MV-4-11 (cell line): ENCODE measurements at places on chromosomes 11 and 22.

- DNase-seq: no peak
Measured at GRCh38 chr11:61913699-61914395, 3.5 kb downstream of the RAB3IL1 start.

- peak; percentile 95 for DNase-seq
Measured at GRCh38 chr11:61816736-61817455, at the start of gene FADS1. TSS of gene FADS1 (minus strand) at chr11:61817003. CDS start at chr11:61816929, 74 bp downstream.

DNA sequence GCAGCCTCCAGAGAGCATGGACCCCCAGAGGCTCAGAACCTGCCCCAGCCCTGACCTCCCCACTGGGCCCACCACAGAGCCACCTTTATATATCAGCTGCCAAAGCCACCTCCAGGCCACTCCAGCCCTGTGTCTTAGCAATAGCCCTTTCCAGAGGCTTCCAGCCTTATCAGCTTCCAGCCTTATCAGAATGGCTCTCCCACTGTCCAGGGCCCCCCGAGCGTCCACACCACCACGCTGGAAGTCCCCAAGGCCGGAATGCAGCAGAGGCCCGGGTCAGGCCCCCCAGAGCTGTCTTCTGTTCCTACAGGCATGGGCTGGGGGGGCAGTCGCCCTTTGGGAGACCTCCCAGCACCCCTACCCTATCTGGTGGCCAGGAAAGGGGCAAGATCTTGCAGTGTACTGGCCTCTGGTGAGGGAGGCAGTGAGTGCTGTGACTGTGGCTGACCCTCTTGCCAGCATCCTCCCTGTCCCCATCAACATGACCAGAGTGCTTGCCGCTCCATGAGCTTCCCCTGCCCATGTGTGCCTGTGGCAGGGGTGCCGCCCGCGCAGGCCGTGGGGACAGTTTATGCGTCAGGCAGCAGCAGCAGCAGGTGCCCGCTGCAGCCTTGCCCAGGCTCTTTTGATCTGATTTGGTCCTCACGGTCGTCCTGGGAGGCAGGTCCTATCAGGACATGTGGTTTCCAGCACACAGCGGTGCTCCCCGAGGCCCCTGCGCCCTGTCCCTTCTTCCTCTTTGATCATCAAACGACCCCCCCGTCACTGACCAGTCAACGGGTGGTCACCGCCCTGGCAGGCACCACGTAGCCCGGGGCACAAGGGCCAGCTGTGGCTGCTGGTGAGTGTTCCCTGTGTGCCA, 15.9 kb downstream of the OSBPL5 start:
- DNase-seq: no peak

DNA sequence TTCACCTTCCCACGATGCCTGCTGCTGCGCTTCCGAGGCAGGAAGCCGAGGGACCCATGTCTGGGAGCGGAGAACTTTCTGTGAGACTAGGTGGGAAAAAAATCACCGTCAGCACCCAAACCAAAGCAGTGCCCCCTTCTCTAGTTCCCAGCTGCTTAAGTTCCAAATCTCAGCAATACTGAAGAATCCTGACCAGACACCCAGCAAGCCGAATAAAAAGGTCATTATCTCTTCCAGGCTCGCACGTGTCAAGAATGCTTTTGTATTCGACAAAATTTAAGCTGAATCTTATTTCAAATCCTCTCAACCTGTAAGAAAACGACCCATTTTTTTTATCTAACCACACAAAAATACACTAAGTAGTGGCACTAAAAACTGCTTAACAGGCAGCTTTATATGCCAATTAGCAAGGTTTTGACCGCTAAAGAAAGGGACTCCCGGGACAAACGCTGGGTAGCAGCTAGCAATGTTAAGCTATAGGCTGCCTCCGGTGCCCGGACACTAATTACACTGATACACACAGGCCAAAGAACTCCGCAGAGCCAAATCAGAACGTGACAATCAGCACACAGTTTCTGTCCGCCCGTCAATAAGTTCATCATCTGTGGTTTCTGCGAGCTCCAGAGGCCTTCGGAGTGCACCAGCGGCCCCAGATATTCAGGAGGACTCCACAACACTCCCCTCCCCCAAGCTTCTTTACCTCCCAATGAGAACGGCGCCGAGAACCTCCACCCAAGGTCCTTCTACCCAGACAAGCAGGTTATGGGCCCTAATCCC, 728 bp downstream of the RPL3 start:
- DNase-seq: no peak

GRCh38 chr11:61460474-61460881, 30.6 kb downstream of the SDHAF2 start:
- DNase-seq: no peak

- peak; percentile 9 for DNase-seq
Measured at GRCh38 chr11:134131628-134132244, 62.9 kb downstream of the JAM3 start.

GRCh38 chr11:131121426-131122333, 205.4 kb upstream of the SNX19 start:
- DNase-seq: no peak

GRCh38 chr11:96196181-96196662, 146.8 kb downstream of the MAML2 start:
- DNase-seq: no peak

DNA sequence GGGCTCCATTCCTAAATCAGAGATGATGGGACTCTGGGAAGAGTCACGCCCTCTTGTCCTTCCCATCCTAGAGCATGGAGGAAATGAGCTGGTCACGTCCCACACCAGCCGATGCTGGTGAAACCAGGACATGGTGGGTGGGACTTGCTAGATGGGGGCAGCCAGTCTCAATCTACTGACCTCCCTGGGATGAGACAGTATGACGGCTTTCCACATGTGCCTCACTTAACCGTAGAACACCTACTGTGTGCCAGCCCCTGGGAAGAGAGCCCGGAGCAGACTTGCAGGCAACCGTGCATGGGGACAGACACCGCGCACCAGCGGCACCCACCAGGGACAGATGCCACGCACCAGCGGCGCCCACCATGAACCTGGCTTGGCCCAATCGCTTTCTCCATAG, 3.8 kb downstream of the OSBPL5 start:
- no peak for DNase-seq

- DNase-seq: no peak
Measured at GRCh38 chr11:111823629-111824028, 47.8 kb downstream of the ALG9 start.

GRCh38 chr22:33867971-33868370, 52.3 kb downstream of the LARGE1 start:
- DNase-seq: no peak

DNA sequence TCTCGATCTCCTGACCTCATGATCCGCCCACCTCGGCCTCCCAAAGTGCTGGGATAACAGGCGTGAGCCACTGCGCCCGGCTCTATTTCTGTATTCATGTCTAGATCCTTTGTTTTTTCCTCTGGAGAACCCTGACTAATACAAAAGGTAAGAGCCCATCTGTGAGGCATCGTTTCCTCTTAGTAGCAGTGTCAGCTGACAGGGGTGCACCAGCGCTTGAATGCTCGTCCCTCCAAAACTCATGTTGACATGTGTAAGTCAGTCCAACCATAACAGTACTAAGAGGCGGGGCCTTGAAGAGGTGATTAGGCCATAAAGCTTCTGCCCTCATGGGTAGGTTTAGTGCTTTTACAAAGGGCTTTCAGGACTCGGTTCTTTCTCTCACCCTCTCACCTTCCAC, 470.1 kb upstream of the B3GAT1 start:
- no peak for DNase-seq

GRCh38 chr22:32411402-32411801, 645 bp downstream of the RTCB start:
- no peak for DNase-seq

- peak; percentile 4 for DNase-seq
Measured at GRCh38 chr11:77198440-77198849, 70.4 kb downstream of the MYO7A start.

- no peak for DNase-seq
Measured at GRCh38 chr11:14425621-14426020, 66.6 kb upstream of the RRAS2 start.

GRCh38 chr11:86816251-86816726, 15.9 kb downstream of the PRSS23 start:
- DNase-seq: no peak

DNA sequence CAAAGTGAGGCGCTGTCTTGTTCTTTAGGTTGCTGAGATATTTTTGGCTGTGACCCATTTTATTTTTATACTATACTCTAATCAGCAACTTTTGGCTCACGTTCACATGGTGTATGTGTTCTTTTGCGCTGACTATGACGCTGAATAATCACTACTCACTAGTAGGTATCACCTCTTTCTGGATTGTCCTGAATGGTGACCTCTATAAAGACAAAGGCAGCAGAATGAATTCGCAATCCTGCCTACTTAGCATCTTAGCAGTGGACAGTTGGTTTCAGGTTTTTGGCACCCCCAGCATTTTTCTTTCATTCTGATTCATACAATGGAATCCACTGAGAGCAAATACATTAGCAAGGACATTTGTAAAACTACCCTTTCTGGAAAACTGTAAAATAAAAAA, 351.3 kb downstream of the JRKL start:
- no peak for DNase-seq

DNA sequence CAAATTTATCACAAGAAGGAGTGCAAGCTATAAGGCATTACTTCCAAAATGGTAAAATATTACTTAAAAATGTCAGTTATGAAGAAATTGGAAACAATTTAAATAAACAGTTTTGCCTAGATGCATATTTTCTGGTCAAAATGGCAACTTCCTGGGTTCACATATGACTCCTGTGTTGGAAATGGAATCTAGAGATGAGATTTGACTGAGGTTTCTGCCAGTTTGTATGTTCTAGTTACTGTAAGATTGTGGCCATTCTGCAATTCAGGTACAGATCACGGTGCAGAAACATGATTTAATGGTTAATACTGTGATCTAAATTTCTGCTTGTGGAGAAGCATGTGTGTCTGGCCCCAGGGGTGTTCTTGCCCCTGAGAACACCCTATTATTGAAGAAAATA, 3.4 kb upstream of the OR4C6 start:
- DNase-seq: no peak

GRCh38 chr22:39949964-39950737, 10.0 kb upstream of the TMA7B start:
- DNase-seq: no peak

DNA sequence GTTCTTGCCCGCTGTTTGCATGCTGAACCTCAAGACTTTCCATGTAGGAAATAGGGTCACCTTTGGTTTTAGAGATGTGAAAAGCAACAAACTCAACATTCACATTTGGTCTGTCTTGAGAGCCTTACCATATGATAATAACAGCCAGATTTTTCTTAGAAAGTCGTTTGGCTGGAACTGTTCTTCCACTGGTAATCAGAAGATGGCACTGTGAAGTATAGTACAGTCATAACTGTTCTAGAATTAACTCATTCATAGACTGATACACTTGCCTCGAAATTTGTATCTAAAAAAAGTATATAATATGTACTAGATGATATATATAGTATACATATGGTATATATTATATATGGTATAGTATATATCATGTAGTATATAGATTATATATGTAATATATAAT, 12.3 kb downstream of the LUZP2 start:
- no peak for DNase-seq

DNA sequence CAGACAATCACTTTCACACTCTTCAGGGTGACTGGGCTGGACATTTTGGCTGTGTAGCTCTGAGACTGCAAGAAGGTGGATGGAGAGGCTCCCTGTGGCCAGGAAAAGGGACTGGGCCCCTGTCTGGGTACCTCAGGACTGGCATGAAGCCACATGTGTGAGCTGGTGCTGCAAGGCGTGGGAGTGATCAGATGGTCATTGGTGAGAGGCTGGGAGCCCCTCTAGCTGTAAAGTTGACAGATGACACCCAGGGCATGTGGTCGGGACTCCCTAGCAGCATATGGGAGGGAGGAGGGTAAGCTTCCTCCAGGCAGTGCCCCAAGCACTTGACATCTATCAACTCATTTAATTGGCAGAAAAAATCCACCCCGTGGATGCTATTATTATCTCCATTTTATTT, 18.9 kb upstream of the CABP2 start:
- no peak for DNase-seq

DNA sequence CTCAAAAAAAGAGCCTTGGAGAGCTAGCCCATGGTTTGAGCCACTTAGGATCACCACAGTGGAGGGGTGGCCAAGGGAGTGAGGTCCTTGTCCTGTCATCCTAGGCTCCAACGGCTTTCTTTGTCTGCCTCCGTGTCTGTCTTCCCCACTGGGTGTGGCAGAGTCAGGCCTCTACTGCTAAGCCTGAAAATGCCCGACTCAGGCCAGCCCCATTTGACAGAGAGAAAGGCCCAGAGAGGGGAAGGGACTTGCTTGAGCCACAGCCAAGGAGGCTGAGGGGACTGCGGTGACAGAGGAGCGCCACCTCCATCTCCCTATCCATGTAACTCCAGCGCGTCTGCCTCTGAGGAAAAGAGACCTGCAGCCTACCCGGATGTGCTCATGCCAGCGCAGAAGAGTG, 27.8 kb upstream of the CD82 start:
- no peak for DNase-seq

DNA sequence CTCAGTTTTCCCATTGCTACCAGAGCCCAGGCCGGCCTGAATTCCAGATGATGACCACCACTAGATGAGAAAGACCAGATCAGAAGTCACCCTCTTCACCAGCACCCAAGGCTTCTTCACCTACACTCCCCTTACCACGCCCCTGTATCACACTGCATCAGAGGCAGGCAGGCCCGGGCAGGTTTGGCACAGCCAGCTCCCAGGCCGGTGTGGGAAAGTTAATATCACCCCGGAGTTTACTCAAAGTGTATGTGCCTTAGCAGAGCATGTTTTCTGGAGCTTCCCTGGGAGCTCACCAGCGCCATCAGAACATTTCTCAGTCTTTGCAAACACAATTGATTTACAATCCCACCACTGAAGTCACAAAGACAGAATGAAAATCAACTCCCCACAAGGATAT, 47.5 kb upstream of the POU2AF1 start:
- DNase-seq: no peak

- DNase-seq: no peak
Measured at GRCh38 chr11:115257270-115257669, 246.9 kb downstream of the CADM1 start.

DNA sequence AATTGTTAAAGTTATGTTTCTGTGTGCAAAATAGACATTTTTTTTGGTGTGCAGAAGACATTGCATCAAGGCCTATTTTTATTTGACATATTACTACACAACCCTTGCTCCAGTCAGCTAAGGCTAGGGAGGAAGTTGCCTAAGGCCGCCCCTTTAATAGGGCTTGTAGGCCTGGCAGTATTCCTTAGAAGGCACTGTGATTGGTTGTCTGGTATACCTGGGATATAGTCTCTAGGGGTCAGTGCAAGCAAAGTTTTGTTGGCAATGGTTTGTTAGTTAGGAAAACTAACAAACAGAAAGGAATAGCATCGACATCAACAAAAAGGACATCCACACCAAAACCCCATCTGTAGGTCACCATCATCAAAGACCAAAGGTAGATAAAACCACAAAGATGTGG, 16.9 kb downstream of the CCDC15 start:
- peak; percentile 73 for DNase-seq
